A549 treated with DMSO at 1 μM for 4 hours (cell line): ENCODE measurements at places on chromosomes 11 and 22. TPM values are rescaled to one million over a fixed set of nuclear protein-coding genes. Genes with fewer than 3 reads are reported as not detected.

NCF4 gene
- not detected in 5 replicates for total RNA-seq

TRIM49 gene
- total RNA-seq = not detected in 5 replicates

SHANK2 gene
- total RNA-seq = 7.1 to 11.1 TPM (median 8.2 TPM) in 5 replicates

MS4A7 gene
- total RNA-seq = not detected in 5 replicates

SEPTIN3 gene
- total RNA-seq = 1.2 to 1.7 TPM (median 1.3 TPM) in 5 replicates

APLP2 gene
- 162 to 200 TPM (median 184 TPM) in 5 replicates for total RNA-seq

HEPHL1 gene
- not detected in 5 replicates for total RNA-seq

VPREB1 gene
- not detected in 5 replicates for total RNA-seq

TUB gene
- total RNA-seq = 6.9 to 9.0 TPM (median 8.9 TPM) in 5 replicates

KCNQ1 gene
- 0.22 to 0.31 TPM (median 0.24 TPM) in 5 replicates for total RNA-seq

CLCF1 gene
- 42.5 to 51.9 TPM (median 46.1 TPM) in 5 replicates for total RNA-seq

TRIM66 gene
- 1.6 to 2.8 TPM (median 2.3 TPM) in 5 replicates for total RNA-seq

POLD3 gene
- total RNA-seq = 15.8 to 22.3 TPM (median 20.0 TPM) in 5 replicates

YWHAH gene
- 115 to 149 TPM (median 140 TPM) in 5 replicates for total RNA-seq

BRSK2 gene
- 6.5 to 7.6 TPM (median 6.8 TPM) in 5 replicates for total RNA-seq

INPP5J gene
- 0.55 to 0.80 TPM (median 0.68 TPM) in 5 replicates for total RNA-seq

OTOG gene
- total RNA-seq = not detected in 5 replicates

B4GAT1 gene
- total RNA-seq = 14.6 to 19.9 TPM (median 18.2 TPM) in 5 replicates

UCP2 gene
- 69.3 to 102 TPM (median 76.8 TPM) in 5 replicates for total RNA-seq

OR52E8 gene
- total RNA-seq = not detected in 5 replicates

LSP1 gene
- total RNA-seq = 0.73 to 3.1 TPM (median 1.8 TPM) in 5 replicates

PANX3 gene
- not detected in 5 replicates for total RNA-seq

WNT7B gene
- 123 to 151 TPM (median 140 TPM) in 5 replicates for total RNA-seq

CDC42BPG gene
- total RNA-seq = 1.2 to 1.5 TPM (median 1.5 TPM) in 5 replicates

E2F8 gene
- 6.2 to 7.8 TPM (median 6.9 TPM) in 5 replicates for total RNA-seq

TMEM191B gene
- total RNA-seq = 0.69 to 1.1 TPM (median 0.97 TPM) in 4 of 5 replicates, not detected in the other

TRAF6 gene
- total RNA-seq = 6.7 to 8.1 TPM (median 7.8 TPM) in 5 replicates

DDIAS gene
- 15.5 to 22.0 TPM (median 20.1 TPM) in 5 replicates for total RNA-seq

PGM2L1 gene
- total RNA-seq = 8.8 to 18.2 TPM (median 13.8 TPM) in 5 replicates

B3GAT1 gene
- 0.05 TPM in 1 of 5 replicates, not detected in the others for total RNA-seq

INCENP gene
- total RNA-seq = 47.0 to 68.1 TPM (median 62.1 TPM) in 5 replicates

WBP2NL gene
- 0.14 to 0.17 TPM (median 0.15 TPM) in 3 of 5 replicates, not detected in the others for total RNA-seq

OR52I2 gene
- not detected in 5 replicates for total RNA-seq

C11orf97 gene
- total RNA-seq = not detected in 5 replicates

MUC5B gene
- 2.3 to 4.3 TPM (median 2.9 TPM) in 5 replicates for total RNA-seq

RTN4R gene
- 5.5 to 10.0 TPM (median 8.8 TPM) in 5 replicates for total RNA-seq

TECTA gene
- 0.04 to 0.13 TPM (median 0.08 TPM) in 5 replicates for total RNA-seq

NUP98 gene
- 63.1 to 75.4 TPM (median 72.6 TPM) in 5 replicates for total RNA-seq

KCNK7 gene
- 0.11 to 2.2 TPM (median 0.31 TPM) in 5 replicates for total RNA-seq
